ENCODE measurements at places on chromosomes 3 and 15.

GRCh38 chr3:18864933-18865731, 283.2 kb upstream of the KCNH8 start:
- DNase-seq, result no peak

DNA sequence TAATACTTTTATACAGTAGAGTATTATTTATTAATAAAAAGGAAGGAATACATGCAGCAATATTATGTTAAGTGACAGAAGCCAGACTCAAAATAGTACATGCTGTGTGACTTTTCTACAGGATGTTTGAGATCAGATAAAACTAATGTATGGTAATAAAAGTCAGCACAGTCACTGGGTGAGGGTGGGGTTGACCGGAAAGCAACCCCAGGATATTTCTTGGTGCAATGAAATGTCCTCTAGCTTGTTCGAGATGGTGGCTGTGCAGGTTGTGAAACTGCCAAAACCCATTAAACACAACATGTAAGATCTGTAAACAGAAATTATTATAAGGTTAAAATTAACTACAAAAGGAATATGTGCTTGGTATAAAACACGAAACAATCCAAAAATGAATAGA, 20.8 kb upstream of the ALDH1L1 start:
- DNase-seq, result no peak

GRCh38 chr15:94666553-94666952, 435.2 kb downstream of the MCTP2 start:
- DNase-seq, result no peak

- no peak for DNase-seq
Observed at GRCh38 chr3:143586576-143586975, 261.7 kb downstream of the SLC9A9 start.

DNA sequence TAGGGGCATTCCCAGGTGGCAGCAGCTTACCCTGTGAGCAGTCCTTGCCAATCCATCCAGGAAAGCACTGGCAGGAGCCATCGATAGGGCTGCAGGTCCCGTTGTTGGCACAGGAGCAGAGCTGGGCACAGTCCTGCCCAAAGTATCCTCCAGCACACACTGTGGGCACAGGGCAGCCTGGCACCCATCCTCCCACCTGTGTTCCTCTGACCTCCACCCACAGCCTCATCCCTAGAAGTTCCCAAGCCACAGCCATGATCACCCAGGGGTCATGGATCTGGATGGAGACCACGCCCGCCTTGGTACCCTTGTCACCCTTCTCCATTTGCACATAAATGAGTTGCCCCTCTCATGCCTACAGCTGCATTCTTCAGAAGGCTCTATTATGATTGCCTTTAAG, 48.6 kb downstream of the RAB11A start:
- DNase-seq, result no peak

DNA sequence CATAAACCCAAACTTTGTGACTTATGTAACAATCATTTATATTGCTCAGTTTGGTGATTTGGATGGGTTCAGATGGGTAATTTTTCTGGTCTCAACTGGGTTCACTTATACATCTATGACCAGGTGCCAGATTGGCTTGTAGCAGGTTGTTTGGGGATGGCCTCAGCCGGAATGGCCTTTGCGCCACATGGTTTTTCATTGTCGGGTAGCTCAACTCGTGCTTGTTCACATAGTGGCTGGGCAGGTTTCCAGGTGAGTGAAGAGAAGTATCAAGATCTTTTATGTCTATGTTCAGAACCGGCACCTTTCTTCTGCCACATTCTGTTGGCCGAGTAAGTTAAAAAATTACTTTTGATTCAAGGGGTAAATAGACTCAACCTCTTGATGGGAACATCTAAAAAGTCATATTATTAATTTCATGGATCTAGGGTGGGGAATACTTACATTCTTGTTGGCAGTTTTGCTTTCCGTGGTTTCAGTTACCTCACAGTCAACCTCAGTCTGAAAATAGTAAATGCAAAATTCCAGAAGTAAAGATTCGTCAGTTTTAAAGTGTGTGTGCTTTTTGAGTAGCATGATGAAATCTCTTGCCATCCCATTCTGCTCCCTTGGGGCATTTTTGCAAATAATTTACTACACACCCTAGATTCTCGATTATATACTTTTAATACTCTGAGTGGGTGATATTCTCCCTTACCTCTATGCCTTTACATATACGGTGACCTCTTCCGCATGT, 745.7 kb upstream of the CCDC54 start:
- no peak for DNase-seq

DNA sequence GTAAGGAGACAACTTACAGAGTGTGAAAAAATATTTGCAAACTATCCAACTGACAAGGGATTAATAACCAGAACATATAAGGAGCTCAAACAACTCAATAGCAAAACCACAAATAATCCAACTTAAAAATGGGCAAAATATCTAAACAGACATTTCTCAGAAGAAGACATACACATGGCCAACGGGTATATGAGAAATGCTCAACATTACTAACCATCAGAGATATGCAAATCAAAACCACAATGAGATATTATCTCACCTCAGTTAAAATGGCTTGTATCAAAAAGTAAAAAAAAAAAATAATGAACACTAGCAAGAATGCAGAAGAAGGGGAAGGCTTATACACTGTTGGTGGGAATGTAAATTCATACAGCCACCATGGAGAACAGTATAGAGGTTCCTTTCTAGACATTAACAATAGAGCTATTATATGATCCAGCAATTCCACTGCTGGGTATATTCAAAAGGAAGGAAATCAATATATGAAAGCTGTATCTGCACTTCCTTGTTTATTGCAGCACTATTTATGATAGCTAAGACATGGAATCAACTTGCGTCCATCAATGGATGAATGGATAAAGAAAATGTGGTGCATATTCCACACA, 998.6 kb downstream of the NAALADL2 start:
- DNase-seq, result no peak

GRCh38 chr15:89178307-89178977, 42.9 kb downstream of the RLBP1 start:
- DNase-seq, result no peak

GRCh38 chr15:99148851-99149276, 44.0 kb downstream of the SYNM start:
- DNase-seq, result no peak

DNA sequence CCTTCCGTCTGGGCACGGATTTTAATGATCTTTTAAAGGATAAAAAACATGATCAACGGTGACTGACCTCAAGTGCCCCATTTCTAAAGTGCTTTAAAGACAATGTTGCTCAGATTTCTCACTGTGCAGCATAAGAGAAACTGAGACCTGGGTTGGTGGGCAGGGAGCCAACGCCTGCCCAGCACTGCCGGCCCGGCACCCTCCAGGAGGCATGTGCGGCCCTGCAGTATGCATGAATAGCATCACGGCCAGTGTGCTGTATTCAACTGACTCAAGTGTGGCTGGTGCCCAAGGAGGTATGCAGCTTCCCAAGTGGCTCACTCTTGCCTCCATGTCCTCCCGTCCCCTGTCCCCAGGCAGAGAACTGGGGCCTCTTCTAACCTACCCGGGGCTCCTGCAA, 30.3 kb downstream of the SEC61A1 start:
- no peak for DNase-seq

GRCh38 chr3:71421475-71421819, 162.1 kb downstream of the FOXP1 start:
- DNase-seq, result no peak

DNA sequence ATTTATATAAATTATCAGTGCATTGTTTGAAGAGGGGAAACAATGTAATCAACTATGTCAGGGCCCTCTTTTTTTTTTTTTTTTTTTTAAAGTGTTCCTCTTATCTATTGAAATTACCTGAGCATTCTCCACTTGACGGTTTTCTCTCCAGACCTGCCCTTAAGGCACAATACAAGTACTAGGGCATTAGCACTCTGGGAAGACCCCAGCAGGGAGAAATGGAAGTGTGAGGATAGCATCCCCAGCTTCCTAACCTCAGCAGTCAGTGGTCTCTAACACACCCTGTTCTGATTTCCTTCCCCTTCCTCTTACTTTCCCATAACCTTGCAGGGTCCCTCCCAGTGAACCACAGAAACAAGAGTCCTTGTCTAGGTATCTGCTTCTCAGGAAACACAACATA, 458.3 kb upstream of the ARL6 start:
- DNase-seq, result no peak

DNA sequence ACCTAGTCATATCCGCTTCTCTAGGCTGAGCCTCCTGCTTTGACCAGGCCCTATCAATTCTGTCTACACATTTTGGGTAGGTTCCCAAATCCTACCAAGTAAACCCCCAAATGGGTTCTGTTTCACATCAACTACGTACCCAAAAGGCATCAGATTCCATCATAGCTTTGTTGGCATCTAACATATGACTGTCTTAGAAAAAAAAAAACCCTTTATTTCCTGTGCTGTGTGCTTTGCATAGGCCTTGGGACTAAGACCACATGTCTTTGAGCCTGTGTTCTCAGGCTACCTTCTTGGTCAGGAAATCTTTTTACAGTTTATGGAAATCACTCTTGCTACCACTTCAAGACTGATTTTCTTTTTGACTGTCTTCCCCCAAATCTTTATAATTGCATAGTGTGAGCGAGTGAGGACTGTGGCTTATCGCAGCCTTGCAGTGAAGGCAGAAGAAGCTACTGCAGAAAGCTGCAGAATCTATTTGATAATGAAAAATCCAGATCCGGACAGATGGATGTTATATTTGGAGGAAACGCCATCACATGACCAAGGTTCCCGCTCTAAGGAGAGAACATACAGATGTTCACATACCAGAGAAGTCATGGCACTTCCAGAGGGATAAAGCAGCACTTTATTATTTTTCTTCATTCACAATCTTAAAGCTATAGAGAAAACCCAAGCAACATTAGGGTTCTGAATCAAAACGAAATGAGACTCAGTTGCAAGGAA, 111.2 kb downstream of the EOMES start:
- no peak for DNase-seq

- DNase-seq, result no peak
Observed at GRCh38 chr3:156825795-156826143, 384 bp upstream of the LEKR1 start.

DNA sequence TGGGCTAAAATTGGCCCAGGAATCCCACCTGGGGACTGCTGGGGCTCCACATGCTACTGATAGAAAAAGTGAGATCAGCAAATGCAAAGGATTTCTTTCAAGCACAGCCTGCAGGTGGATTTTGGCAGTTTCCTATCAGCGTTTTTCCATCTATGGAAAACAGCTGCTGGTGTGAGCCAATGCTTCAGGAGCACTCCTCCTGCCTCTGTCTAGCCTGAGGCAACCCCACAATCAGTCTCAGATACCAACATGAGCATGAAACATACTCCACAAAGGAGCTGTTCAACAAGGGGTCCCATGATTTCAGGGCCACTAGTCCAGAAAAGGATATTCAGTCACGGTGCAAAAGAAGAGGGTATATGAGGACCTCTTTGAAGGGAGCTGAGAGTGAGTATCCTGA, 311.5 kb upstream of the THBS1 start:
- DNase-seq, result no peak

DNA sequence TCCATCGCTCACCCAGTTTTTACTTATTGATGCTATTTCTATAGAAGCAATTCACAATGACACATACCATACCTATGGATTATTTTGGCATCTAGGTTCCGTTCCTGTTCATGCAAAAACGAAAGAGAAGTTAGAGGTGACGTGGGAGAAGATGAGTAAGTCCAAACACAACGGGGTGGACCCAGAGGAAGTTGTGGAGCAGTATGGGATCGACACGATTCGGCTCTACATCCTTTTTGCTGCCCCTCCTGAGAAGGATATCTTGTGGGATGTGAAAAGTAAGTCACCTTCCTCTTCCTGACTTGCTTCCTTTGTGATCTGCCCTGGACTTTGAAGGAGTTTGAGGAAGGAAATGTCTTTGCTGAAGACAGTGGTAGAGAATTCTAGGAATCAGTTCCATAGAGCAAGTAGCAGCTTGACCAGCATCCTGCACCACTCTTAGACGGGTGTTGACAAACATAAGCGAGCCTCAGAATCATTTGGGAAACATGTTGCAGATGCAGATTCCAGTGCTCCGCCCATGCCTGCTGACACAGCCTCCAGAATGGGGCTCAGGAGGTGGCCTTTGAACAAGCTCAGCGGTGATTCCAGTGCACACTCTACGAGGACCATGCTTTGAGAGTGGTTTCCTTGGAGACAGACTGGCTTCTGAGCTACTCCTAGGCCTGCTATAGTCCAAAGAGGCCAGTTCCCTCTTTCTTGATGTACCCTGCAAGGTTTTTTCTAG, 78.4 kb upstream of the LIMD1 start:
- DNase-seq, result no peak

DNA sequence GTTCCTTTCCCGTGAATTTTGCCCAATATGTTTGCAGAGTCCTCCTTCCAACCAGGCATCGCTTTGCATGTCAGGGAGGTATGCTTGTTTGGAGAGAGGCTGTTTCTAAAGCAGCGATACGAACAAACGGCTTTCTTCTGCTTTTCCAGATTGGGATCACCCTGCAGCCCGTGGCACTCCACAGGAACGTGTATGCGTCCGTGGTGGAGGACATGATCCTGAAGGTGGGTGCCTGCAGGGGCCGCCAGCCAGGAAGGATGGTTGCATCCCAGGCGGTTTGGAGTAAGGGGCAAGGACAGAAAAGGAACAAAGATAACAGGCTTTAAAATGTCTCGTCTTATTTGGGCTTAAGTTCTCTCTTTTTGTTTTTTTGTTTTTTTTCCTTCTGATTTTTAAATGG, 17.5 kb downstream of the MAP6D1 start:
- no peak for DNase-seq

DNA sequence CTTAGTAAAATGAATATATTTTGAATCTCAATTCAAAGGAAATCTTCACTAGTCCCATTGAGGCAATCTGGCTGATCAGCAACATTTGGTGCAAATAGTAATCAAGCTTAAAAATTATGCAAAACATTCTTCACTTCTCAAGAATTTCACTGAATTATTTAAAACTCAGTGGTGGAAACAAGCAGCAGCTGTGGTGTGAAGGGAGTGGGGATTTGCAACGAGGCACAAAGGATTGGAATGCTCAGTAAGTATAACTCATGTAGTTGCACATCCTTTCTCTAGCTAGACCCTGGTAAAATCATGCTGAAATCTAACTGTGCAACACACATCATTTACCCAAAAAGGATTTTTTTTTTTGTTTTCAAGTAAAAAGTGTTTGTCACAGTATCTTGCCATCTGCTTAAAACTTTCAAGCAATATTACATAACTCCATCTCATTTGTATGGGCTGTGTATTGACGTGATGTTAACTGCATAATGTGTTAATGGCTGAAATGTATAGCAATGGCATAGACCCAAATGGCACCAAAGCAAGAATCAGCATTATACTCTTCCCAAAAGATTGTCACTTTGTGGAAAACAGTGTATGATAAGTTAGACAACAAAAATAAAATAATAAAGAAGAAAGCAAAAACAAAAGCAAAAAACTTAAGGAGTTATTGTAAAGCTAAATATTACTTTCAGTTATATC, 816.6 kb downstream of the EPHA3 start:
- DNase-seq, result no peak

GRCh38 chr3:39124876-39125840, 17.7 kb downstream of the TTC21A start:
- DNase-seq, result no peak

GRCh38 chr3:152399374-152399773, 130.6 kb downstream of the MBNL1 start:
- DNase-seq, result no peak
